Central memory CD8-positive, alpha-beta T cell (primary cell): ENCODE measurements at places on chromosomes 3 and 15.

DNA sequence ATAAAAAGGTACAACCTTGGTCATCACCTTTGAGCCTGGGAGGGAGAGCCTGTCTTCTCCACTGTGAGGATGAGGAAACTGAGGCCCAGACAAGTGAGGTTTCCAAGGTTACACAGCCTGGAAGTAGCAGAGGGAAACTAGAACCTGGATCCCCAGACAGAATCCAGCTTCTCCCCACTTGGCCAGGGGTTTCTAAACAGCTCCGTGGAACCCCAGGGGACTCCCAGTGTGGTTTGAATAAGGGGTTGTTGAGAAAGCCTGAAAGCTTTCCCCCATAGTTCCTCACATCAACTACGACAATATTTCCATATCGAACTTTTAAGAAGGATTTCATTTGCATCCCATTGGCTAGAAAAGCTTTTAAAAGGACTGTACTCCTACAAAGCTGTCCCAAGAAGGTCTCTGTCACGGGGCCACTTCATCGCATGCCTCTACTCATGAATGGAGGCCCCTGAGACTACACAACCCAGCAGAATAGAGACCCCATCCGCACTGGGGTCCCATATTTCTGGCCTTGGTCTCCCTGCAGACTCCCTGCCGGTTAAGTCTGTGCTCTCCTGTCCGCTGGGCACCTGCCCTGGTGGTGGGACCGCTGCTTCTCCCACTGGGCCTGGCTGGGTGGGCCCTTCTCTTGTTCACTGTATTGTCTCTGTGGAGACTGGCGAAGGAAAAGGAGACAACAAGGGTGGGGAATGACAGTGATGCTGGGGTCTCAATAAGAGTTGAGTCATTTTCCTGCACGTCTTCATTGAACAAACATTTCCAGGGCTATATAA lies 178.5 kb downstream of the SMAD6 start:
- DNase-seq, result no peak

- no peak for DNase-seq
Measured at GRCh38 chr15:88185584-88185983, 71.0 kb downstream of the NTRK3 start.

DNA sequence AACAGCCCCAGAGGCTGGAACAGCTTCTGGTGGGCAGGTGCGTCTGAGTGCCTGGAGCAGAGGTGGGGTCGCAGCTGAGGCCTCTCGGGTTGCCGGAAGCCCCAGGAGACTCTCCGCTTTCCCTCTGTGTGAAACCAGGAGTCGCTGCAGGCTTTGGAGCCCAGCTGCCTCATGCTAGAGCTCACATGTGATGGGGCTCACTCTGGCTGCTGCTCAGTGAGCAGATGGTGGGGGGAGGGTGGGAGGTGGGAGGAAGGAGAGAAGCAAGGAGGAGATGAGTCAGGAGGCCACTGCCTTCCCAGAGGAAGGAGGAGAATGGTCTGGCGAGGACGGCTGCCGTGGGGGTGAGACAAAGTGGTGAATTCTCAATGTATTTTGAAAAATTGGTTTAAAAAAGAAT lies 290.1 kb upstream of the CHRNA7 start:
- no peak for DNase-seq

- DNase-seq, result no peak
Measured at GRCh38 chr3:129627350-129628168, 21.1 kb upstream of the PLXND1 start.

DNA sequence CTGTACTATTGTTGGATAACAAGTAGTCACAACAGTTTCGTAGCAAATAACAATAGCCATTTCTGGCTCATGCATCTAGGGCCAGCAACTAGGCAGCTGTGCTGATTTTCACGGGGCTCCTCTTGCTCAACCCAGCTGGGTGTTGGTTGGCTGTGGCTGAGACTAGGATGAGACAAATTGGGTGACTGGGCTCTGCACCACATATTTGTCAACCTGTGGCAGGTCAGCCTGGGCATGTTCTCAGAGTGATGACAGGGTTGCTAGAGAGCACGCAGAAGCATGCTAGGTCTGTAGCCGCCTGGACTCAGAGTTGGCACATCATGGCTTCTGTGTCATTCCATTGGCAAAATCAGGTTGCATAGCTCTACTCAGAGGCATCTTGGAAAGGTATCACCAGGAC lies 175.9 kb downstream of the OTOL1 start:
- no peak for DNase-seq

GRCh38 chr3:181756645-181757297 lies 45.0 kb downstream of the SOX2 start:
- no peak for DNase-seq

DNA sequence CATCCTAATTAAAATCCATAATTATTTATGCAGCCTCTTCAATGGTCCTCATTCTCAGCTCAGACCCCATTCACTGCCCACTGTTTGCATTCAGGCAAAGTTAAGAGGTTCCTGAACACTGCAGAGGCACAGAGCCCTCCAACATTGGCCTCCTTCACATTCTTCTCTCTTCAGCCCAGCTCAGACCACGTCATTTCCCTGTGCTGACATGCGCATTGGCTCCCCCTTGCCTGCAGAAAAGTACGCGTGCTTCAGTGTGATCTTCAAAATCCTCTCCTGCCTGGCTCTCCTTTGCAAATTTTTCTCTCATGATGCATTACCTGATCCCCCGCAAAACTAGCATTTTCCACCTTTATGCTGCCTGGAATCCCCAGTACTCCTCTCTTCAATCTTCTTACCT lies 552.3 kb downstream of the NTRK3 start:
- DNase-seq, result no peak

GRCh38 chr3:129473067-129473768 lies 33.2 kb downstream of the IFT122 start:
- no peak for DNase-seq

DNA sequence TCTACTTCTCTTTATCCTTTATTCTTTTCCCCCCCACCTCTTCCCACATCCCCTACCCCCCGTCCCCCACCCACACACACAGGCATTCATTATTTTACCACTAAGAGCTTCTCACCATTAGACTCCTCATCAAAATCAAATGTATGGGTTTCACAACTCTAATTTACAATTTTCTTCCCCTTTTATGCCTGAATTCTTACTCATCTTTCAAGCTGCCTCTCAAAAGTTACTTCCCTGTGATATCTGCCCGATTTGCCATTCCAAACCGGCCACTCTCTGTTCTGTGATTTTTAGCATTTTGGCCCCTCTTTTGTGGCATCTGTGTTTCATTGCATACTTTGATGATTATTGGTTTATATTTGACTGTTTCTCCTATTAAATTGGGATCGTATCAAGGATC lies 42.2 kb downstream of the SLC9A9 start:
- no peak for DNase-seq

- DNase-seq, result no peak
Measured at GRCh38 chr3:74139648-74140047, 474.8 kb downstream of the CNTN3 start.

- DNase-seq, result peak; percentile 28
Measured at GRCh38 chr3:47057212-47057671, 77.8 kb downstream of the NBEAL2 start.

- no peak for DNase-seq
Measured at GRCh38 chr3:124532071-124532470, 198.2 kb upstream of the UMPS start.

- DNase-seq, result no peak
Measured at GRCh38 chr3:89740080-89740880, 632.9 kb downstream of the EPHA3 start.

DNA sequence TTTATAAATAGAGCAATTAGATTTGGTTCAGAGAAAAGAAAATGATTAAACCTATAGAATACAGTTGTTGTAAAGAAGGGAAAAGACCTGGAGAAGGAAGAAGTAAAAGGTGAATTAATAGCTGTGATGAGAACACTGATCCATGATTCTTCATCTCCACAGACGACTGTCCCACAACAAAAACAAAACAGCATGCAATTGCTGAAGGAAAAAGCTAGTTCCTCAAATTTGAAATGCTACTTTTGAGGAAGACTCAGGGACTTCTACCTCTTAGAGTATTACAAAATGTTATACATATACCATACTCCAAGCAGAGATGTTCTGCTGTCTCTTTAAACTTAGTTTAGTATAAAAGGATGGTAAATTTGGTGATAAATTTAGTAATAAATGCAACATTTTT lies 21.5 kb downstream of the ALCAM start:
- no peak for DNase-seq

- DNase-seq, result no peak
Measured at GRCh38 chr3:157064402-157064801, 95.5 kb downstream of the CCNL1 start.

- DNase-seq, result no peak
Measured at GRCh38 chr15:31345606-31346366, 19.2 kb downstream of the KLF13 start.

DNA sequence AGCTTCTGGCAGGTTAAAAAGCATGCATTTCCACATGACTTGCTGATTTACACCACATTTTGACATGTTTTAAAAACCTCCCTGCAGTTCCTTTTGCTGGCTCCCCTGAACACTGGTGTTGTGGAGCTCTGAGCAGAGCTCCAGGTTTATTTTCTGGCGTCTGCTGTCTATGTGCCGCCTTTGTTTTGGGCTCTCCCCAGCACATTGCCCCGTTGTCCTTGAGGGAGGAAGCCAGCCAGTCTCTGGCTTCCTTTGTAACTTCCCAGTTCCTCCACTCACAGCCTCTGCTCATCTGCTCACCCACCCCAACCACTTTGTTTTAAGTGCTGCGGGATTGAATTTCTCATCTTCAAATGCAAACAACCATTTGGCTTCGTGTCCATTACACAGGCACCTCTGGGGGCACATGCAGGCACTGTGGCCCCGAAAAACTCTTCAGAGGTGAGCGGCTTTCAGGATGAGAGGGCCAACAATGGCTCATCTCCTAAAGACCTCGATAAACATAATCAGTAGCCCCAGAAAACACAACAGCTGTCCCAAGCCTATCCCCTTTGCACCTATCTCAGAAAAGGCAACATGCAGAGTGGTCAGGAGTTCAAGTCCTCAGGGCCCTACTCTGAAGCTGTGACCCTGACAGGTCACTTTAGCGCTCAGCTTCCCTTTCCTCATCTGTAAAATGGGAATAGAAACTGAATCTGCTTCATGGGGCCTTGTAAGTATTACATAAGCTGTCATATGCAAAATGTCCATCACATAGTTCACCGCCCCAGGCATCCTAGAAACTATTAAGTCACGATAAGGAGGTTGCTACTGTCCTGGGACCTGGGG lies 1.3 kb upstream of the MEF2A start:
- no peak for DNase-seq

- DNase-seq, result no peak
Measured at GRCh38 chr15:75109736-75110130, 86.3 kb downstream of the PPCDC start.

DNA sequence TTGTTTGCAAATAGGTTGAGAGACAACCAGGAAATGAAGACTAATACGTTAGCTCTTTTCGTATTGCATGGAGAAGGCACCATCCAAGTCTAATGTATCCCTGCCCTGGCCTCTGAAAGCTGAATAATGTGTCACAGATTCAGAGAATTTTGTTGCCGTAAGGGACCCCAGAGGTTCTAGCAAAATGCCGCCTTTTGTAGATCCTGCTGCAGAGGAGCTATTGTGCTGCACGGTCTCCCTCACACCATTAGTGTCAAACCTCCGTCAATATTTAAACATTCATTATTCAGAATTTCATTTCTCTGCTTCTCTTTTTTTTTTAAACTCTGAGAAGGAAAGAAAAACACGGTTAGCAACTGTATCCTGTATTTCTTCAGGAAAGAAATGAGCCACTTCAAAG lies 238.7 kb downstream of the EPHB1 start:
- DNase-seq, result no peak

DNA sequence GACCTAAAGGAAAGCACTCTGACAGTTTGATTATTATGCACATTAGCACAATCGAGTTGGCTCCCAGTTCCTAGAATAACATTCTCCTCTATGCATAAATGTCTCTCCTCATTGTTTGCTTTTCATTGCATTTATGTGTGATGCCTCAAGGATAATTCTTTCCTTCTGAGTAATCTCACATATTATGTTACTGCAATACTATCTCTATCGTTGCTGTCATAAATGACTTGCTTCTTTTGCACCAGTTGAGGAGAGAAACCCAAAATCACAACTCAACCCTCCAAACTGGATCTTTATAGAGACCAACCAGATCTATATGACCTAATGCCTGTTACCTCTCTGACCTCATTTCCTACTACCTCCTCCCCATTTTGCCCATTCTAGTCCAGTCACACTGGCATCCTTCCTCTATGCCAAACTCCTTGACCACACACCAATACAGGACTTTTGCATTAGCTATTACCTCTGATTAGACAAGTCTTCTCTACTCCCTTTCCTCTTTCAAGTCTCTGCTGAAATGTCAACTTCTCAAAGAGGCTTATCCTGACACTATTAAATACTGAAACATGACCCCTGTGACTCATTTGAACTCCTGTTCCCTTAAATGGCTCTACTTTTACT lies 1026.0 kb downstream of the TUSC7 start:
- DNase-seq, result no peak

GRCh38 chr3:112167758-112168157 lies 34.7 kb upstream of the GCSAM start:
- DNase-seq, result no peak

- no peak for DNase-seq
Measured at GRCh38 chr3:73600293-73600938, 24.3 kb downstream of the PDZRN3 start.

DNA sequence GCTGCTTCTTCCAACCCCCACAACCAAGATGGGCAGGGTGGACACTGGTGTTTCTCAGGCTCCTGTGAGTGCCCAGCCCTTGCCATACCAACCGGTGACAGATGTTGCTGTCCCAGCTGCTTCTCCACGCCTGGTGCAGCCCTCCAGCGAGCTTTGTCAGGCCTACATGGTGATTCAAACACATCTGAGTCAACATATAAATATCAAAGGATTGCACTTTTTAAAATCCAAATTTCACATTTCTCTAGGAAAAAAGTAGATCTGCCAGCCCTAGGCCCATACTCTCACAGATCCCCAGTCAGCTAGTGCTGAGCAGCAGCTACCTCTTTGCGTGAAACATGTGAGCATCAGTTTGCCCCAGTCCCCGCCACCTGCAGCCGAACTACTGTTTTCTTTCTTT lies 52.7 kb downstream of the RPN1 start:
- no peak for DNase-seq

DNA sequence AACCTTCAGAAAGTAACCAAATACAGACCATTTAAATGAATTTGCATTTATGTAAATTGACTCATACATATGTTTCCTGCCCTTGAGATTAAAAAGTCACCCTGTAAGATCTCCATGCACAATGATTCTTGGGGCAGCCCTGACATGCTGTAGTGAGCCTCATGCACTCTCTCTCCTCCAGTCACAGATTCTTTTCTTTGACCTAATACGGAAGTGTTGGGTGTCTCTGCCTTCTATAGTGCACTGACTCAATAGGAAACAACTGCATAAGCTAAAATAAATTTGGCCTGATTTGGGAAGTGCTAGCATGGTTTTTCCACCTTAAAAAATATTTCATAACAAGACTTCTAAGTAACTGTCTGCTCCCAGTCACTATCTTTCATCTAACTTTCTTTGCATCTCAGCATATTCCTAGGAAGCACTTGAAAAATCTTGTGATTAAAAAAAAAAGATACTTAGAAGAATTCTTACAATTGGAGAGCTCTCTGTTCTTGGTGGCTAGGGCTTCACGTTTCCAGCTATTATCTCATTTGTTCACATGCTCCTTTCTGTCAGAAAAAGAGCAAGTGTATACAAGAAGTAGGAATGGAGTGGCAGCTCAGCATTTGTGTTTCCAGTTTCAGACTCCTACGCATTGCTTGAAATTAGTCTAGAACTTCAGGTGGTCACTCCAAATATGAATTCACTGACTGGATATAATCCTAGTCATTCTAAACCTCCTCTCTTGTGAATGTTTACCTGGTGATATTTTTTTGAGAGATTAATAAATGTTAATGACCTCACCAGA lies 207.9 kb upstream of the COL8A1 start:
- no peak for DNase-seq
